ENCODE measurements at places on chromosomes 4 and X. TPM values are rescaled to one million over a fixed set of nuclear protein-coding genes. Genes with fewer than 3 reads are reported as not detected.
A peak's percentile ranks its signal among the peaks of the same experiment; 100 is the strongest.

RIPPLY1 gene
- not detected for total RNA-seq

PDGFC gene
- total RNA-seq: 22.0 TPM

NAP1L2 gene
- 1.7 TPM for total RNA-seq

ZNF157 gene
- total RNA-seq: not detected

CT45A9 gene
- total RNA-seq: not detected

TBC1D8B gene
- total RNA-seq: 2.4 TPM

CFP gene
- total RNA-seq: 0.13 TPM

IBSP gene
- total RNA-seq: not detected

VEGFD gene
- 0.26 TPM for total RNA-seq

- no peak for DNase-seq
Observed at GRCh38 chr4:113563691-113564378, 197.7 kb downstream of the CAMK2D start.

DNA sequence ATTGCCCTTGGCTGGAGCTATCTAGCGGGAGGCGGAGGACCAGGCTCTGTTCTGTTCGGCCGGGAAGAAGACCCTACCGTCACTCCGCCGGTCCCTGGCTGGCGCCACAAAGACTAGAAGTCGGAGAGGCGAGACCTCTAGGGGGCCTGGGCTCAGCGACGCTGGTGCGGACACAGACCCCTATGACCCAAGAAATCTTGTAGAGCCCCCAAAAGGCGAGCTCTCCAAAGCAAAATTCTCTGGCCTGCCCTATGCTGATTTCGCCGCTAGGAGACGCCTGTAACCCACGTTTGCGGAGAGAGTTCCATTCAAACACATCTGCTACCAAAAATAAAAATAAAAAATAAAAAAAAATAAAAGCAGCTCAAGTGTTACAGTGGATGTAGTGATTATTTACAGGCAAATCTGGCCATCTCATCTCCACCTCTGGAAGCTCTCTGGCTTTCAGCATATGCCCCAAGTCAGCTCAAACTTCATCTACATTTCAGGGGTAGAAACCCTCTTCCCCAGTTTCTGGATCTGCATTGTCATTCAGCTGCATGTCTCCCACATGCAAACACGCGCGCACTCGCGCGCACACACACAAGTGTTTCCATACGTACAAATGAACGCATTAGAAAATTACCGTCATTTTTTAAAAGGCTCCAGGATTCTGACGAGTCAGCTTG is 2.4 kb upstream of the PCDH10 start:
- DNase-seq: peak; percentile 63

DNA sequence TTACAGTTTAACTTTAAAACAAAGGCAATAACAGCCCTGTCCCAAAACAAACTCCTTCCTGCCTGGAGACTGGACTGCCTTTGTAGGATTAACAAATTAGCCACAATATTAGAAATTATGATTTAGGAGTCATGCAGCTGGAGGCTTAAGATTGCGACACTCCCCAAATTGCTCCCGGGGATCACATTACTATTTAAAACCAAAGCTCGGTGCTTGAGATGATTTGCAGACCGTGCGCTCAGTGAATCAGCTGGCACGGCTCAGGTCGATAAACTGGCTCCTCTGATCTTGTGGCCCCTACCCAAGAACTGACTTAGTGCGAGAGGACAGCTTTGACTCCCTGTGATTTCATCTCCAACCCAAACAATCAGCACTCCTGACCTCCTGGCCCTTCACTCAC is 829.3 kb downstream of the NLGN4X start:
- no peak for DNase-seq

DNA sequence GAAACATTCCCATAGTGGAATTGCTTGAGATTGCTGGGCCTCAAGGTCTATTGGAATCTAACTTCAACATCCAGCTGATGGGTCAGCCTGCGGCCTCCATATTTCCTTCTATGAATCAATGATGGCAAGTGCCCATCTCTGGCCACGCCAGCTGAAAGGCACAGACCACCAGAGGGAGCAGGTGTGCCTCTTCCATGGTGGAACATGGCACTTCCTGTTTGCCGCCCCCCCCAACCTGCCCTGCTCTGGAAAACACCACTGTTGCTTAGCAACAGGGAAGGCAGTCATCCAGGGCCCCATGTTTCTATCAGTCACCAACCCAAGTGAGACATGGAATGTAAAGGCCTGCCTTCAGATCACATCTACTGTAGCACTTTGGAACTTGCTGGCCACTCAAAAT is 11.6 kb downstream of the PAGE4 start:
- DNase-seq: peak; percentile 81

DNA sequence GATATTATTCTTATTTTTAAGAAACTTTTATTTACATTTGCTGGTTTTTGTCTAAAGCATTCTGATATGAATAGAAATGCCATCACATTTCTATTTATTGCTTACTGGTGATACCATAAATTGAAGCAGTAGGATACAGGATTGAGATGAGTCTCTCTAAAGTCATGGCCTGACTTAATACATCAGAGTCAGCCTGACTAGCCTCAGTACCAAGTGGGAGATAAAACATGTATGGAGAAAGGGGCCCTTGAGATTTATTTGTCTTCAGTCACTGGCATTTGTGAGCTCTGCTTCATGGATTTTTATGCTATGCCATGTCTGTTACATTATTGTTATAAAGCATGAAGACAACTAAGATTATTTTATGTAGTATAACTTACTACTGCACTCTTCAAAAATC is 465.5 kb downstream of the ADGRL3 start:
- DNase-seq: no peak

GRCh38 chrX:73127700-73128241 is 48.5 kb upstream of the PABPC1L2A start:
- DNase-seq: no peak

GRCh38 chr4:76765473-76766183 is 132.3 kb downstream of the SOWAHB start:
- no peak for DNase-seq

DNA sequence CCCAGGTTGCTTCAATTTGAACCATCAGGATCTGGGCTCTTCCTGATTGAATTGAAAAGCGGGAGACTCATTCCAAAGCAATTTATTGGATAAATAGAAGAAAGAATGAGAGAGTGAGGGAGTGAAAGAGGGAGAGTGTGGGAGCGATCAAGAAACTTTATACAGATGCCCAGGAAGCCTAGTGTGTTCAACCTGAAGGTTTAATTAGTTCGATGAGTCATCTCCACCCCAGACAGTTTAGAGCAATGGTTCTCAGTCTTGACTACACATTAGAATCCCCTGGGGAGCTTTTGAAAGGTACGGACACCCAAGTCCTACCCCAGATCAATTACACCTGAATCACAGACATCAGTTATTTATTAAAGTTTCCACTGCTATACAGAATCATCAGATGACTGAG is 61.5 kb downstream of the GEMIN8 start:
- DNase-seq: no peak

GRCh38 chr4:11474146-11474545 is 45.5 kb upstream of the HS3ST1 start:
- DNase-seq: no peak

DNA sequence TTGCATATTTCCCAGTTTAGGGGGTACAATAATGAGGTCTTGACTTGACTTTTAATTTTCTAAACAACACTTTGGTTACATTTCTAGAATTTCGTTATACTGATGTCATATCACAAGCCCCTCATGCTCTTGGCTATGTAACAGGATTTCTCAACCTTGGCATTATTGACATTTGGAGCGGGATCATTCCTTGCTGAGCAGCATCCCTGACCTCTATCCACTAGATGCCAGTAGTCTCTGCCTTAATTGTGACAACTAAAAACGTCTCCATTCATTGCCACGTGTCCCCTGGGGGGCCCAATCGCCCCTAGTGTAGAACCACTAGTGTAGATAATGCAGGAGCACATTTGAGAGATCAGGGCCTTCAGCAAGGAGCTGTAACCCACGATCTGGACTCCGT is 234.2 kb upstream of the MID1 start:
- no peak for DNase-seq

DNA sequence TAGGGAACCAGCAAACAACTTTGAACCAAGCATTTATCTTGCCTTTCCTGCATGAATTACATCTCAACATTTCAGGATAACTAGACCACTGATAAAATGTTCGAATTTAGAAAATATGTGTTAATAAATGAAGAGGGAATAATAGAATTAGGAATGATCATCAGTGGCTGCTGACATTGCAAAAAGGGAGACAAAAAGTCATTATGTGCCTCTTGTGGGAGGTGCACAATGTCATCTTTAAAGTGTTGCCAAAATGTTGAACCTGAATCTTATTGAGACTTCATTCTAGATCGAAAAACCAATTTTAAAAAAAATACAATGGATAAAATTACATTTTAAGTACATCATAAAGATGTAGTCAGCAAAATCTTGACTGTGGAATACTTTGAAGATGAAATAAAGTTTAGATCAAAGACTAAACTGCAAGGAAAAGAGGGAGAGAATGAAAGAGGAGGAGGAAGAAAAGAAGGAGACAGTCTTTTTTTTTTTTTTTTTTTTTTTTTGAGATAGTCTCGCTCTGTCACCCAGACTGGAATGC is 299.3 kb downstream of the FBXW7 start:
- no peak for DNase-seq

DNA sequence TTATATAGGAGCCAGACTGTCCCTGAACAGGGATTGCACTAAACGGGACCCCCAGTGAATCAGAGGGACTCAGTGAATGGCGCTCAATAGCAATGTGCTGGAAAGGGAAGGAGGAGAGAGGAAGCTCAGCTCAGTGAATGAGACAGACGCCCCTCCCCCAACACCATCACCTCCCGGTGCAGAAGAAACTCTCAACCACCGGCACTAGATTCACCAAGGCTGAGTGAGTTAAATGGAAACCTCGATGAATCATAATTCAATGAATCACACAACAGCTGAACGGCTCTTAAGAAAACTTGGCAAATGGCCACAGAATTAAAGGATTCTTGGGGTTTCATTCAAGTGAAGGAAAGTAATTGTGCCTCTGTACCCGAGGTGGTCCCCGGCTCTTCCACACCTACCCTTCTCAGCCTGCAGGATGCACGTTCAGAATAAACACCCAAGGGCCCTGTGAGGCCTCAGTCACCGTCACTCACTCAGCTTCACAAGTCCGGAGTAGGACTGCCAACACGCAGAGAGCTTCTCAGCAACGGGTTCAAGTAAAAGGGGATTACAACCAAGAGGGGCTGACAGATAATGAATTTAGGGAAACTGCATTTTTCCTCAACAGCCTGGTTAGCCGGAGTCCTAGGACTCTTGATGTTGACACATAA is 29.3 kb downstream of the CRMP1 start:
- no peak for DNase-seq

- no peak for DNase-seq
Observed at GRCh38 chrX:25226151-25226550, 210.4 kb upstream of the ARX start.

- DNase-seq: peak; percentile 44
Observed at GRCh38 chr4:15162465-15163283, 160.4 kb downstream of the CPEB2 start.

GRCh38 chr4:4456351-4456750 is 69.4 kb downstream of the NSG1 start:
- DNase-seq: peak; percentile 79

DNA sequence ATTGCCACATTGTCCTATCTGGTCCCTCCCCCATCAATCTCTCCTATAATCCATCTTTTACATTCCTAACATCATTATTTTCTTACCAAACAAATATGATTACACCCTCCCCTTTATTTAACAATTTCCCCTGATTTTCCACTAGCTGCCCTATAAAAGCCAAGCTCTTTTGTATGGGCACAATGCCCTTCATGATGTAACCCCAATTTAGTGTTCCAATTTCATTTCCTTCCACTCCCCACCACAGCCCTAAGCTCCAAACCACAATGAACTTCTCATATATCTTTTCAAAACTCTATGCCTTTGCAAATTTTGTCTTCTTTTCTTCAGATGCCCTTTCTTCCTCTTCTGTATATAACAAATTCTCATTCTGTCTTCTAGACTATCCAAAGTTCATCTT is 39.5 kb upstream of the PTPN13 start:
- DNase-seq: no peak

DNA sequence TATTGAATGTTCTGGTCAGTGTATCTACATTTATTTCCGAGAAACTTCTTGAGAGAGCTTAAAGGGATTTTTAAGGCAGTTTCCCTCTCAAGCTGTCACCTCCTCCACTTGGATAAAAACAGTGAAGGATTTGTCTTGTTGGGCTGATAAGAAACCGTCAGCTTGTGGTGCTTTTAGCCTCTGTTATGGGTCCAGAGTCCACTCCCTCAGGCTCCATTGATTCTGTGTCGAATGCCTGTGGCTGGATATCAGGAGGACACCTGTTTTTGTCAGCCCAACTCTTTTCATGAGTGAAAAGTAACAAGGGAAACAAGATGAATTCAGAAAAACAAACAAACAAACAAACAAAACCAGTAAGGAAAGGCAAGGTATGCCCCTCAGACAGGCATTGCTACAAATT is 12.4 kb downstream of the CLCN4 start:
- DNase-seq: no peak

DNA sequence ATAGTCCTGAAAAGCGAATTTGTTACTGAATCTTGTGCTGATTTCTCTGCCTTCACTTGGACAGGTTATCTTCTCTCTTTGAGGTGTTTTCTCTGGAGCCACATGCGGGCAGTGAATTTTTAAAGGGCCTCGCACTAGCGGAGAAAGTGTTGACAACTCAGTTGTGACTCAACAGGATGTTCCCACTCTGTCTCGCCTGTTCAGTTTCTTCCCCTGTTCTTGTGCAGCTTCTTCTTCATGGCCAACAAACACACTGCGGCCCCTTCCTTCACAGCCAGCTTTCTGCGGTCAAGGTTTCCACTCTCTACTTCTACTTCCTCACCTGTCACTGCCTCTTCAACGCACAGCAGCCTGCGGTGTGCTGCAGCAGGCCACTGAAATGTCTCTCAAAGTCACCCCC is 1.1 kb upstream of the SHROOM4 start:
- DNase-seq: peak; percentile 64

- no peak for DNase-seq
Observed at GRCh38 chr4:18961266-18961665, 939.7 kb upstream of the LCORL start.

DNA sequence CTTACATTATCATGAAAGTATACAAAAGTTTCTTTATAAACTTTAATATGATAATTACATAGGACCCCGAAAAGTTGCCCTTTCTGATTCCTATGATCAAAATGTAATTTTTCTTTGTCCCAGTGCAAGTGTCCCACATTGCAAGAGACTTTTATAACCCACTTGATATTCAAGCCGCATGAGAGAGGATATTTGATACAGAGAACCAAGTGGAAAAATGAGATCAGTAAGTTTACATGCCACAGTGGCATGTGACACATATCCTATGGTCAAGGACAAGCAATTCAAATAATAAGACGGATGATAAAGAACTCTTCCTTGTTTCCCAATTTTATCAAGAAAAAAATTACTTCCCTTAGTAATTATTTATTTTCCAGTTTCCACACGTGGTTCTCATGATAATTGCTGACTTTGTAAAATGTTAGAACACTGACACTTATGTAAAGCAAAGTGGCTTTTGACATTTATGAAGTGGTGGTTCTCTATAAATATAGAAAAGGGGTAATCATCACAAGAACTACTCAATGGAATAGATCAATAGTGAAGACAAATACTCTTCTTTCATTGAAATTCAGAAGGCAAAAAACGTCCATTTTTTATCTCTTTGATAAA is 273.7 kb upstream of the NOCT start:
- DNase-seq: no peak

Data from dermis microvascular lymphatic vessel endothelial cell (primary cell).